ENCODE measurements at places on chromosomes 16 and 17.
A peak's percentile ranks its signal among the peaks of the same experiment; 100 is the strongest.

DNA sequence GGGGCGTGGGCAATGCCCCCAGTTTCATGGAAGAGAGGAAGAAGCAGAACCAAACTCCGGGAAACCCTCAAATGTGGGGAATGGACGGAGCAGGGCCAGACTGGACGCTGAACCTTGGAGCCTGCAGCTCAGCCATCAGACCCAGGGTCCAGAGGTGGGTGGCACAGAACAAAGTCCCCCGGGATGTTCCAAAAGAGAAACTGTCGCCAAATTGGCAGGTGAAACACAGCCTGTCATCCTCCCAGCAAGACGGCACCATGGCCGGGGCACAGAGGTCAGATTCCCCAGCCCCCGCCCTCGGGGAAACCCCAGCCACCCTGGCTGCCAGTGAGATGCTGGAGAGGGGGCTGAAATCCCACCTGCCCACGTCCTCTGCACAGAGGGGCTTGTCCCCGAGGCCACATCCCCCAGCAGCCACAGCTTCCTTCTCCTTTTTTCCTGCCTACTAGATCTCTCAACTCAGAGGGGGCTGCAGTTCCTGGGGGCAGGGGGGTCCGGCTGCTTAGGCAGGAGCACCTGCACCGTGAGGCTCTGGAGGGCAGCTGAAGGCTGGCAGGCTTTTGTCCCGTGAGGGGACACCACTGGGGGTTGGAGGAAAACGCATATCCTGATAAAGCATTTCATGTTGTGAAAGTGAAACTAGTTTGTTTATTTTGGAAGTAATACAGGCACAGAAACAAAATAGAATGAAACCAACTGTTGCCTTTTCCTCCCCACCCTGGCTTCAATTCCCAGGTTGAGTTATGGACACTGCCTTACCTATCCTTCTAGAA, 1.2 kb upstream of the SECTM1 start:
- peak; percentile 65 for DNase-seq

DNA sequence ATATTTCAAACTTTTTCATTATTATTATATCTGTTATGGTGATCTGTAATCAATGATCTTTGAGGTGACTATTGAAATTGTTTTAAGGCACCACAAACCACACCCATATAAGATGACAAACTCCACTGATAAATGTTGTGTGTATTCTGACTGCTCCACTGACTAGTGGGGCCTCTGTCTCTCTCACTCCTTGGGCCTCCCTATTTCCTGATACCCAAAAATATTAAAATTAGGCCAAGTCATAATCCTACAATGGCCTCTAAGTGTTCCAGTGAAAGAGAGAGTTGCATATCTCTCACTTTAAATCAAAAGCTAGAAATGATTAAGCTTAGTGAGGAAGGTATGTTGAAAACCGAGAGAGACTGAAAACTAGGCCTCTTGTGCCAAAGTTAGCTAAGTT, 23.4 kb downstream of the CYLD start:
- no peak for DNase-seq

DNA sequence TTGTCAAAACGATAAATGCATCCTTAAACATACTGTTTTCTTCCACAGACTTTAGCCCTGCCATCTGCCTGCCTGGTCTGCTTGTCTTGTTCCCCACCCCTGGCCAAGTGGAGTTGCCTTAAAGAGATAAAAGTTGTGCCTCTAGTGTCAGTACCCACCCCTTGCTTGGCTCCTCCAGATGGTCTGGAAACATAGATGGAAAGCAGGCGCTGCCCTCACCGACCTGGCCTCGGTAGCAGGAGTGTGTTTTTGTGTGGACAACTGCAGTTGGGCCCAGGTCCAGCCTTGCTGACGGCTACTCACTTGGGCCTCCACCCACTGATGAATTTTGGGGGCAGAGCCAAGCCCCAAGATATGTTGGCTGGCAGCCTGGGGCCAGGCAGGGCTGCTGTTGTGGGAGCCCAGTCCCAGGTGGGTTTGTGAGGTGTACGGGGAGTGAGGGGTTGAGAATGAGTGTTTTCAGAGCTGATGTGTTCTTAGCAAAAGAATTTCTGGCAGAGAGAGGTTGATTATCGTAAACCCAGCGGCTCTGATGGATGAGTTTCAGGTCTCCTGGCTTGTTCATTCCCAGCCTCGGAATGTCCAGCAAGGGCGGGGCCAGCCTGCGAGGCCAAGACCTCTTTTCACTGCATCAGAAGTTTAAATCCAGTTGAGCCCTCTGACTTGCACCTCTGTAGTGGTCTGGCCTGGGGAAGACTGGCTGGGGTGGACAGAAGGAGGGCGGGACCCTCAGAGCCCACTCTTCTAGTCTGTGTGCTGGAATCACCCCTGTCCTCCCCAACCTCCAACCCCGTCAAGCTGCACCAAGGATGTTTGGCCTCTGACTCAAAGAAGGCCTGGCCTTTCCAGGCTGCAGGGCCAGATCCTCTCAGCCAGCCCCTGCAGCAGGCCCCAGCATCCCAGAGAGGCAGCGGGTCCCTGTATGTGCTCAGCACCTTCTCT, 179.7 kb downstream of the RAB11FIP4 start:
- DNase-seq = peak; percentile 96

GRCh38 chr16:48244863-48245195, 729 bp downstream of the LONP2 start:
- no peak for DNase-seq

DNA sequence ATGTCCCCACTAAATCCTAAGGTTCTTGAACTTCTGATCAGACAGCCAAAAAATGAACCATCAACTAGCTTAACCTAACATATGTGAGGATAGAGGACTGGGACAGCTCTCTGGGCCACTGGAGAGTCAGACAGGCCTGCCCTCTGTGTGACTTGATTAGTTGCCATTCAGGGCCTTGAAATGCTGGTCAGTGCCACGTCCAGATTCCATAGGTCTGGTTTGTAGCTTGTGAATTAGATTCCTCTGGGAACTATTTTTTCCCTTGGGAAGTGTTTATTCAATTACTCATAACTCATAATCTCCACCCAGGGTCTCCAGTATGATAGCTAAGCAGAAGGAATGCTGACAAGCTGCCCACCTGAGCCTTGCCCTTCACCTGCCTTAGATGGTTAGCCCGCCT, 48.2 kb downstream of the IGF2BP1 start:
- no peak for DNase-seq

DNA sequence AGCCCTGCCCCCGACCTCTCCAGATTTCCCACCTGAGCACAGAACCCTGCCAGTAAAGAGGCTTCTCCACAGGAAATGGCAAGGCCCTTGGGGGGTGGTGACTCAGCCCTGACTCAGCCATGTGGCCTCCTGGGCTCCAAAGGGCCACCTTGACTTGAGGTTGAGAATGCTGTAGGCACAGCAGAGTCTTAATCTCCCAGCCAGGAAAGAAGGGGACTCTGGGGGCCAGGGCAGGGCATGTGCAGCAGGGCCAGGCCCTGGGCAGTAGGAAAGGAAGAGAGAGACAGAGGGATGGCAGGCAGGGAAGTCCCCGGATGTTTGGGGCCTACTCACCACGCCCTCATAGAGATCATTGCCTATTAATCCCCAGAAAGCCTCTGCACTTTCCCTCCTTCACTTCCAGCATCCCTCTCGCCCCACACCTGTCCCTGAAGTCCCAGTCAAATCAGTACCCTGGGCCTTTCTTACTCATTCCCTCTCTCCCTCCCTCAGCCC, 4.8 kb upstream of the ITGA3 start:
- no peak for DNase-seq

- DNase-seq = no peak
Observed at GRCh38 chr17:35890774-35891155, 10.6 kb upstream of the CCL5 start.

DNA sequence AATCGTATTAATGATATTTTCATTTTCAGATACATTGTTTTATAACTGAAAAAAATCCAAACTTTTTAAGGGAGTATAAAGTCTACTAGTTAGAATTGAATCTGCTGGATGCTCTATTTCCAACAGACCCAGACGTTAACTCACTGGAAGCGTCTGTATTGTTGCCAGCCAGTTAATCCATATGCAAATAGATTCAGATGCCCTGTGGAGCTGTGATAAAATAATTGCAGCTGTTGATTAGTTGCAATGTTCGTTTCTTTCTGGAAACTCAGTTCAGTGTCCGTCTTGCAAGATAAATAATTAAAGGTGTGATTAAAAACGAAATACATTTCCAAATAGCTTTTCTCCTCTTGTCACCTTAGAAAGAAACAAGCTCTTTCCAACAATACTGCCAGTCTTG, 5.1 kb upstream of the GNA13 start:
- DNase-seq = no peak

GRCh38 chr16:56643080-56643778, 4.8 kb downstream of the MT1A start:
- peak; percentile 84 for DNase-seq

GRCh38 chr16:4046221-4046620, 70.0 kb downstream of the ADCY9 start:
- DNase-seq = no peak

- DNase-seq = no peak
Observed at GRCh38 chr17:60445144-60445543, 22.9 kb downstream of the CHCT1 start.

DNA sequence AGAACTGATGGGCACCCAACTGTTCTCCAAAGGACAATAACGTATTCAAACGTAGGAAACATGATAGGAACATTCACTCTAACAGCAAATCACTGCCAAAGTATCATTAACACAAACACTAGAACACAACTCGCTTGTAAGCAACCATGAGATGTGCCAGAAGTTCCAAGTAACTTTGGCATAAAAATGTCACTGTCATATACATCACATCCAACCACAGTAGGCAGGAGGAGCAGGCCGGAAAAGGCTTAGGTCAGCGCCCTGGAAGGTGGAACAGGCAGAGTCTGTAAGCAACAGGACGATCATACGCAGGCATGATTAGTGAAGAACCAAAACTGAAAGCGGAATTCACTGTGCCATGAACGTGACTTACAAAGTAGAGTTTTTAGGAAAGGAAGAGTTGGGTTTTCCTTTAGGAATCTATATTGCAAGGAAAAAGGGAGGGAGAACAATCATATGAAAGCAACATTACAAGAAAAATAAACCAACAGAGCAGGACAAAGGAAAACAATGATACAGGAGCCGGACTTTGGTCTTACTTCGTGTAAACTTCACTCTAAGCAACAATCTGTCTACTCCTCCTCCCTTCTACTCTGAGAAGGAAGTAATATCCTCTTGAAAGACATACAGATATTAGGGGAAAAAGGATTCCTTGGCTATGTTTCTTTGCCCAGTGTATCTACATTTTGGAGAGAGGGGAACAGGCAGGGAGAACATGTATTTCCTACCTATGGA, 52.3 kb downstream of the YWHAE start:
- DNase-seq = no peak

DNA sequence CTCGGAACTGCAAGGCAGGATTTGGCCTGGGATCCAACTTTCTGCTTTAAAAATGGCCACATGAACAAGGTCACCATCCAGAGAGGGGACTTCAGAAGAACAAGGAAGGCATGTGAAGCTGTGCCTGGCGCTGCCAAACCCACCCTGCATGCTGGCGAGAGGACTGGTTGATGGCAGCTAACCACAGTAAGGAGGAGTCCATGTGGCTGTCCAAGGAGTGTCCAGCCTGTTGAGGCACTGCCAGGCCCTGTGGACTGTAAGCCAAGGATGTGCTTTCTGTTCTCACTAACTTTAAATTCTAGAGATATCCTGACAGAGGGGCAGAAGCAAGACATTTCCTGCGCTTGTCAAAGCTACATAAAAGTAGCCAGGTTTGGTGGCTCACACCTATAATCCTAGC, 40.4 kb downstream of the CDK5R1 start:
- no peak for DNase-seq

DNA sequence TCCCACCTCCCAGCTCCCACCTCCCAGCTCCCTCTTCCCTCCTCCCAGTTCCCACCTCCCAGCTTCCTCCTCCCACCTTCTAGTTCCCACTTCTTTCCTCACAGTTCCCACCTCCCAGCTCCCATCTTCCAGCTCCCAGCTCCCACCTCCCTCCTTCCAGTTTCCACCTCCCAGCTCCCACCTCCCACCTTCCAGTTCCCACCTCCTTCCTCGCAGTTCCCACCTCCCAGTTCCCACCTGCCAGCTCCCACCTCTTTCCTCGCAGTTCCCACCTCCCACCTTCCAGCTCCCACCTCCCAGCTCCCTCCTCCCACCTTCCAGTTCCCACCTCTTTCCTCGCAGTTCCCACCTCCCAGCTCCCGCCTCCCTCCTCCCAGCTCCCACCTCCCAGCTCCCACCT, 10.4 kb upstream of the MC1R start:
- DNase-seq = no peak

GRCh38 chr17:75205793-75206163, 299 bp downstream of the NUP85 start:
- DNase-seq = no peak

DNA sequence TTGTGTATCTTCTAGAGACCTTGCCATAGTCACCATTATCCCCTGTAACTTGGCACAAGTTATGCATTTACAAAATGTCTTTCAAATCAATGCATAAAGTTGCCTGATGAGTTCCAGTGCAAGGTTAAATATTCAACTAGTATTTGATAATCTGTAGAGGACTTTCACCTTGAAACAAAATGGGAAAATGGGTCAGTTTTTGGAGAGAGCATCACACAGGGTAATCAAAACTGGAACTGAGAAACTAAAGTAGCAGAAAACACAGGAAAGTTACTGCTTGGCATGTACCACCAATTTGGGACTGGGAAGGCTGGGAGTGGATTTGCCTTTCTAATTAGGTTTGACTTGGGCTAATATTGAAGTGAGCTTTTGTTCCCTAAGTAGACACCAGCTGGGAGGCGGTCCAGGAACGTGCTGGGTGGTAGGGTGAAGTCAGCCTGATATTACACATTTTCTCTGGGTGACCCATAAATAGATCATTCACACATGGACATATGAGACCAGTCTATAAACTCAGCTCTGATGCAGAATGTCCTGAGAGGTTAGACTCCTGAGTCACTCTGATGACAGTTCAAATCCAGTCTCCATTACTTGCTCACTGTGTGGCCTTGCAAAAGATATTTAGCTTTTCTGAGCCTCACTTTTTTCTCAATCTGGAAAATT, 152.3 kb downstream of the PCTP start:
- no peak for DNase-seq

DNA sequence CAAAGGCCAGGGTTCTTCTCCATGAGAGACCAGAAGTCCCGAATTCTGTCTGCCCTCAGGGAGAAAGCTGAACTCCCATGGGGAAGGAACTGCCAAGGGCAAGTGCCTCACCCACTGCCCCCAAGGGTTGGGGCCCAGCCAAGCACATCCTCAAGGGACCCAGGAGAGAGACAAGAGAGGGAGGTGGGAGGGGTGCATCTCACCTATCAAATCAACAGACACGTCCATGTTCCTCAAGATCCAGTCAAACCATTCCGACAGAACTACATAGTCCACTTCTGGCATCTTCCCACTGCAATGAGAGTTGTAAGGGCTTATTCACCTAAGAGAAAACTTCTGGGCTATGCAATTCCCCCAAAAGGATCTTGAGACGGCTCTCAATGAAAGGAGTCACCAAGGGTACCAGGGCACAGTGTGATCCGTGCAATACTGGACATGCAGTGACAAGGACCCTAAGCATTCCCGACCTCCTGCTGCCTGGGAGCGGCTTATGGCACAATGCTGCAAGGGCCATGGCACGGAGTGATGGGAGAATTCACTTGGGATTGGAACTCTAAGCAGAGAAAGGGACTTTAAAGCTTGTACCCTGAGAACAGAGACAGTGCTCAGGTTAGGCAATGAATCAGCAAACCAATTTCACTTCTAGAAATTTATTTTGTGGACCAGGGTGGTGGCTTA, 32.2 kb downstream of the TK2 start:
- DNase-seq = peak; percentile 49

All from right cardiac atrium (tissue), 5 donors.